Left kidney (tissue), 8 donors: ENCODE measurements at places on chromosomes 4 and X. TPM values are rescaled to one million over a fixed set of nuclear protein-coding genes. Genes with fewer than 3 reads are reported as not detected.

DNA sequence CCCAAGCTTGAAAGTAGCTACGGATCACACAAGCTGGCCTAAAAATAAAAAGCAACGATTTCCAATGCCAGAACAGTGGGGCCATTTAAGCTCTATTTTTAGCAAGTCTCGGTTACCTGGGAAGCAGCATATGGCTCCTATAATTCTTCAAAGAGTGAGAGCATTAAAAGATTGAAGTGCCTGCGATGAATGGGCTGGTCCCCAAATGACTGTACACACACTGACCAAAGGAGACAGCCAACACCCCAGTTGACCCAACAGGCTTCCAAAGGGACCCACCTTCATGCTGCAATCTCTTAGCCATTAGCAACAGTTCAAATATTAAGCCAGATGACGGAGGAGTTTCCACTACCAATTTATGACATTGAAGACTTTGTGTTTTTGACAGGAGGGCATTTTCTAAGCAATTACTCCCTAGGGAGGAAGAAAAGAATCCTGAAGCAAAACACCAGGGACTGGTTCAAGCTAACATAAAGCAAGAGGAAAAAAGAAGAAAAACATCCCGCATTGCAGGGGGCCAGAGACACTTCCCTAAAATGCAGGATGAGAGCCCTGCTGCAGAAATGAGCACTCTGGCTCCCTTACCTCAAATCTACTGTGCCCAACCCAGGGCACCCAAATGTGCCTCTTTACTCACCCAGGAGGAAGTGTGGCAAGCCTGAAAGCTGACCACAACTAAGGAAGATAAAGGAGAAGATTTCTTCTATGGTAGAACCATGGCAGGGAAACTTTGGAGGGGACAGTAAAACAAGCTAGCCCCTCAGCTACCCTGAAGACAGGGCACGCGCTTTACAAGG is 21.6 kb downstream of the SH3KBP1 start:
- no peak for DNase-seq

DNA sequence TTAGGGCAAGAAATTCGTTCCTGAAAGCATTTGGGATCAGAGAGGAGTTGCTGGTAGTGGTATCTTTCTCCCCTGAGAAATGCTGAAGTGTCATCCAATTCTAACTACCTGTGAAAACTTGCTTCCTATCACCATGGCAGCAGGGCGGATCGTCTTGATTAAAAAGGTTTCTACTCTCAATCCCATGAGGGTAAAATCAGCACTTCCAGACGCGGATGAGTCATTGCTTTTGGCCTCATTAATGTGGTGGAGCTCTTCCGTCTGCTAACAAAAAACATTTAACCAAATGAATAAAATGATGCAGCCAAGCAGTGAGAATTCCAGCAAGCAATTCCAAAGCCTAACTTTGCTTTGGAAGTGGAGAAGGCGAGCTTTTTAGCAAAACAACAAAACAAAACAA is 325.6 kb downstream of the CAMK2D start:
- no peak for DNase-seq

GRCh38 chrX:276581-277201 is 4.5 kb upstream of the PLCXD1 start:
- no peak for DNase-seq

DNA sequence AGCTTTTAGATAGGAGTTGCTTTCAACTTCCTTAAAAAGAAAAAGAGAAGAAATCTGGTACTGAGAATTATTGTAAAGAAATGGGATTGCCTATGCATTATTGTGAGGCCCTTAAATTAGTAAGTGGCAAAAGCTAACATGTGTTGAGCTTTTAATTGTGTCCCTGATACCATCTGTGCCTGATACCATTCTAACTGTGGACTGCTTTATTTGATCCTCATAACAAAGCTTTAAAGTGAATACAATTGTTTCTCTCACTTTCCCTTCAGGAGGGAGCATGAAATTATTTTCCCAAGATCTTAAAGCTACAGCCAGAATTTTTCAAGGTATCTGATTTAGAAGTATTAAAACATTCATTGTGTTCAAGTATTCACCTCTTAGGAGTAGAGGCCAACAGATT is 9.9 kb downstream of the KCTD8 start:
- DNase-seq, result no peak

- no peak for DNase-seq
Measured at GRCh38 chr4:174005422-174005821, 278.0 kb downstream of the FBXO8 start.

DNA sequence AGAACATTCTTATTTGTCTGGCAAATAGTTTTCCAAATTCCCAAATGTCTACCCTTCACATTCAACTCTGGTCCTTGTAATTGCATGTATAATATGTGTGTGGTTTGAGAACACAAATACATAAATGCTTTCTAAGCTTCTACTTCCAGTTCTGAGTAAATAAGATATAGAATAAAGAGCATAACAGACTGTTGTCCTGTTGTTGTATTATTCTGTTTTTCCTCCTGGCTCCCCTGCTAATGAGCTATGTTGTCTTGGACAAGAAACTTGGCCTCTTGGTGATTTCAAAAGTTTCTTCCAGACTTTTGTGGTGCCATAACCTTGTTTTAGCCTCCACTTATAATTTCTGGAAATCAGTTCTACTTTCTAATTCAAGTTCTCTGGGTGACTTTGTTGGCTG is 75.3 kb upstream of the USP38 start:
- DNase-seq, result no peak

DNA sequence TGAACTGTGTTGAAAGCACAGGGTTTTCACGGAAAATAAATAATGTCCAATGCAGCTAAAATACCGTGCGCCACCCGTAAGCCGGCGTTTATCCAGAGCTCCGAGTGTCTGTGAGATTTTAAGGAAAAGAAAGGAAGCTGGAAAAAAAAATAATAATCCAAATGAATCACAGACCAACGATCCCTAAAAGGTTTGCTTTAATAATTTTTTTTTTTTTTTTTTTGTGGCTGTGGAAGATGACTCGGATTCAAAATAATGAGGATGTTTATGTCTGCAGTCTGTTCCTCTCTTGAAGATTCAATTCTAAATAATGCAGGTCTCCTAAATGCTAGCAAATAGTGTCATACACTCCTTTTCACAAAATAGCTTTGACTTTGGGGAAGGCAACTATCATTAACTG is 84.6 kb upstream of the PPP2R3B start:
- DNase-seq, result no peak

- no peak for DNase-seq
Measured at GRCh38 chr4:76322236-76322635, 15.7 kb downstream of the STBD1 start.

DNA sequence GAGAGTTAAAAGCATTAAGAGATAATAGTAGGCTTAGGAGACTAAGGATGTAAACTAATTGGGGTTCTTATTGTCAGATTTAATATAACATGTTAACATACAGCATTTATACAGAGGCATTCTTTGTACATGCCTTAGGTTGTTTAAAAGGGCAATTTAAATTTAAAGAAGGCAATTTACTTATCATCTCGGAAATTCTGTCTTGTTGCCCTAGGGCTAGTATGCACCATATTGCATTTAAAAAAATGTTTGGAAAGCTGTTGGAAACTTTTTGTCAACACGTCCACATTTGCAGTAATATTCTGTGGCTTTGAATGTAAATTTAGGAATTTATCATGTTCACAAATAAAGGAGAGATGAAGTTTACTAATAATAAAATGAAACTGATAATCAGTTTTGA is 25.5 kb downstream of the GALNT7 start:
- DNase-seq, result no peak

GRCh38 chr4:88702782-88703181 is 5.2 kb upstream of the NAP1L5 start:
- no peak for DNase-seq

GRCh38 chr4:110869862-110870572 is 247.1 kb upstream of the PITX2 start:
- no peak for DNase-seq

GRCh38 chr4:101037938-101038413 is 309.4 kb downstream of the PPP3CA start:
- DNase-seq, result no peak

- no peak for DNase-seq
Measured at GRCh38 chr4:139630991-139631390, 34.6 kb upstream of the MGST2 start.

DNA sequence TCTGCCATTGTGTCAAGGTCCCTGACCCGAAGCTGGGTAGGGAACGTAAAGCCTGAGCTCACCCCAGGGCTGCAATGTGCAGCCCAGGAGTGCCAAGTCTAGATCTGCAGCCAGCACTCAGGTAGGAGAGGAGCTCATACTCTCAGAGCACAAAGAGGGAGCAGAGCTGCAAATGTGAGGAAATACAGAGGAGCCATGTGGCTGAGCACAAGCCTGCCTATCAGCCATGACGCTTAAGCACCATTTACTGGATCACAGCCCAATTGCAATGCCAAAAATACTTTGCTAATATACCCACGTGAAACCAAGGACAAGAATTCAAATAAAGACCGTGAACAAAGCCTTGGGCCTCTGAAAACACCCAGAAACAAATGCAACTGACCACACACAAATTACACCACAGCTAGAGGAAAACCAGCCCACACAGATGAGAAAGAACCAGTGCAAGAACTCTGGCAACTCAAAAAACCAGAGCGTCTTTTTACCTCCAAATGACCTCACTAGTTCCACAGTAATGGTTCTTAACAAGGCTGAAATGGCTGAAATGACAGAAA is 69.0 kb upstream of the HPF1 start:
- DNase-seq, result no peak

DNA sequence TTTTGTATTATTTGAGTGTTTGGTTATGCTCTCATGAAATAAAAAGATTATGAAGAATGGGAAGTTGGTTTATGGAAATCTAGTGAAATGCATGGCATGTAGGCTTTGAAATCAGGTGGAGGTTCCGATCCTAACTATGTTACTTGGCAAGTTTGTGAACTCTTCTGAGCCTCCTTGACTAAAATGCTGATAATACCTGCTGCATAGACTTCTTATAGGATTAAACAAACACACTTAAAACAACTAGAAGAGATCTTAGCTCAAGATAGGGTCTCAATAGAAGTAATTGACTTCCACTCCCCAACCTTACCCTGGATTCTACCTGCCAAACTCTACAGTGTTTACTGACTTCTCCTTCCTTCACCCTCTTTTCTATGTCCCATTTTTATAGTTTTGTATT is 22.2 kb upstream of the TLR2 start:
- DNase-seq, result no peak

DNA sequence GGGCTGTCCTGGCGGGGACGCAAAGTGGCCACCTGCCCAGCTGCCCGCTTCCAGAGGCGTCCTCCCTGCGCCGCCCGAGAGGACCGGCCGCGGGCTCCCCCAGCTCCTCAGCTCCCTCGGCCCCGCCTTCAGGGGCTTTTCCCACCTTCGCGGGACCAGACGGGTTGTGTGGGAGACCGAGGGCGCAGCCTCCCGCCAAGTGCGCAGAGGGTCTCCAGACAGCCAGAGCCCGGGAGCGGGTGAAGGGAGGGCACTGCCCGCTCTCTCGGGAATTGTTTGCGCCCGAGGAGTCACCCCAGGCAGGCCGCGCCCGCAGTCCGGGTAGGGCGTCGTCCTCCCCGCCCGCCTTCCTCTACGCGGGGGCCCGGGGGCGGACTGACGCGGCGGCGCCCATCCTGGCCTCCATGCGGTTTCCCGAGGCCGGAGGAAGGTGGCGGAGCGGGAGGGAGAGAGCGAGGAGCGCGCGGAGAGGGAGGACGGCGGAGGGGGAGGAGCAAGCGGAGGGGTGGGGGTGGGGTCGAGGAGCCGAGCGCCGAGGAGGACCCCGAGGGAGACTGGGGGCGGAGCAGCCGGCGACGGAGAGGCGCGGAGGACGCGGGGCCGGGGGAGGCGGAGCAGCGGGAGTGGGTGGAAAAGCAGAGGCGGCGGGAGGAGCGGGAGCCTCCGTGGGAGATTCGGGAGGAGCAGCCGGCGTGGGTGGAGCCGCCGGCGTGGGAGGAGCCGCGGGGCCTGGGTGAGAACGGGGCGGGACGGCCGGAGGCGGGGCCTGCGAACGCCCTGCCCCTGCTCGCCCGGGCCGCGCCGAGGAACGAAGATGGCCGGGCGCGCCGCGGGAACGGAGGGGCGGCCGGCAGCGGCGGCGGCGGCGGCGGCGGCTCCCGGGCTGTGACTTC is 47.5 kb downstream of the CLDN34 start:
- DNase-seq, result peak; percentile 75

DNA sequence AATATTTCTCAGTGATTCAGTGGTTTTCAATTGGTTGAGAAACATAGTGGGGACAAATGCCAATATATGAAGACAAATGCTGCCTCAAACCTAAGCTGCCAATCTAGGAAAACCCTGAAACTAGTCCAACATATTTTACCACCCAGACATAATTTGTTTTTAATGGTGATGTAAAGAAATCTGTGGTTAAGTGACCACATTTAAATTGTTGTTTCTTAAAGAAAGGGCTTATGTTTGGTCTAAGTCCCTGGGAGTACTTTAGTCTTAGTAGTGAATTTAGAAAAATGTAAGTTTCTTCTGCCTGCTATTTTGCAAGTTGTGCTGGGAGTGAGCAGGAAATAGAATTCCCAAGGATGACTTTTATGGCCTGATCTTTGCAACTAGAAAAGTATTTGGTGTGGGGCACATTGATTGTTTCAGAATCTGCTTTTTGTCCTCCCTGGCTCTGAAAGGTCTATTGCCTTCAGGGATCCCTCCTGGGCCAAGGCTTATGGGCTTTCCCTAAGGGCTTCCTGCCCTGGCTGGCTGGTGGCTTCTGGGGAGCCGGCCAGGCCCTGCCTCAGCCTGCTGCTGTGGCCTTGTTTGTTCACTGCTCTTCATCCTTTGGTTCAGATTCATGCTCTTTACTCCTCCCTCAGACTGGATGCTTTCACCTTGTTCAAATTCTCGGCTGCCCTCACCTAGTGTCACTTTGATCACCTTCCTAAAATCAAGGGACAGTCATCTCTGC is 169.8 kb upstream of the JADE1 start:
- DNase-seq, result no peak

GRCh38 chr4:104869831-104870230 is 276.8 kb upstream of the TET2 start:
- no peak for DNase-seq

DNA sequence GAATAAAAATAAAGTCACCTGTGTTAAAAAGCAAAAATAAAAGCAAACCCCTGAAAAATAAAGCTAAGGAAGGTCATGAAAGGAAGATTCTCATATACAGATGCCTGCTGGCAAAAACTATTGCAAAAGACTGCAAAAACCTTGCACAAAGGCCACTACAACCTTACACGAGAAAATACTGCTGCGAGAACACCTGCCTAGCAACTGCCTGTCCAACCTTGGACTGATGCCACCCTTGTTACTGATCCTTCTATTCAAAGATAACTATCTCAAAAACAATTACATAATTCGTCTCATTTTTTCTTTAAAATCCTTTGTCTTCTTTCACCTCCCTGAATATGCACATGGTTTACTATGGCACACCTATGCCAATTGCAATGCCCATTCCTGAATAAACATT is 49.6 kb downstream of the SLC2A9 start:
- DNase-seq, result no peak

SGMS2 gene
- polyA plus RNA-seq, result 14.4 TPM

CFAP47 gene
- polyA plus RNA-seq, result 0.91 TPM

SPP1 gene
- polyA plus RNA-seq, result 127 TPM

GPRASP1 gene
- 18.2 TPM for polyA plus RNA-seq

RHOXF2B gene
- polyA plus RNA-seq, result not detected

TMSB15C gene
- polyA plus RNA-seq, result 19.6 TPM

BEND4 gene
- polyA plus RNA-seq, result 1.7 TPM

FAAH2 gene
- 15.2 TPM for polyA plus RNA-seq

UGT2B17 gene
- polyA plus RNA-seq, result 0.15 TPM

SASH3 gene
- polyA plus RNA-seq, result 1.3 TPM
